ENCODE measurements at places on chromosomes 12 and 14.
A peak's percentile ranks its signal among the peaks of the same experiment; 100 is the strongest.

DNA sequence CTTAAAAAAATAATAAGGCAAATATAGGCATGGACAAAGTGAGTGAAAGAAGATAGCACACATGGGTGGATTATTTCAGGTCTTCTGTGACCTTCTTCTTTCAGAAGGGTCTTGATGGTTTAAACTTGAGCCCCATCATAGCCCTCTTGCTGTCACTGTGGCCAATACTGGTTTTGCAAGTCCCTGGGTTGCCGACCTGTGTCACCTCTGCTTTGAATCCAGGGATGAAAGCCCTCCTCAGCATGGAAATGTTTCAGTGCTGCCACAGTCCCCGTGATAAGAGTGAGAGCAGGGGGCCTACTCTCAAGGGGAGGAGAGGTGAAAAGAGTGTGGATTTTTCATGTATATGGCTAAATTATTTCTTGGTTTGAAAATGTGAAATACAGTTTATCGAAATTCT lies 30.2 kb upstream of the ATF1 start:
- no peak for DNase-seq

DNA sequence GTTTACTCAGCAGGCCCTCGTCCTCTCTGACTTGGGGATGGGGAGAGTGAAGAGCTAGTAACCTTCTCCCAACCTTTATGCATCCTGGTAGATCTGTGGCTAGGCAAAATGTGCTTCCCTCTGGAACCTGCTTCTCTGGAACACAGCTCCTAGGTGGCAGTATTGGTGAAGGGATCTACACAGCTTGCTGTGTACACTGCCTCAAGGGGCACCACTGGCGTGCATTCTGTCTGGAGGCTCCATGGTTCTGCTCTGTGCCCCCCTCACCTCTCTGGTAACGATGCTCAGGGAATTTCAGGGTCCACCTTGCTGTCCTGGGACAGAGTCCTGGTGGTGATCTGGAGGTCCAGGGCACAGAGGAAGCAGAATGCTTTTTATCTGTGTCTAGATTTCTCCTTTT lies 43.5 kb upstream of the KCNA5 start:
- DNase-seq, result no peak

- DNase-seq, result peak; percentile 93
Measured at GRCh38 chr14:75283162-75283832, 4.7 kb downstream of the FOS start.

DNA sequence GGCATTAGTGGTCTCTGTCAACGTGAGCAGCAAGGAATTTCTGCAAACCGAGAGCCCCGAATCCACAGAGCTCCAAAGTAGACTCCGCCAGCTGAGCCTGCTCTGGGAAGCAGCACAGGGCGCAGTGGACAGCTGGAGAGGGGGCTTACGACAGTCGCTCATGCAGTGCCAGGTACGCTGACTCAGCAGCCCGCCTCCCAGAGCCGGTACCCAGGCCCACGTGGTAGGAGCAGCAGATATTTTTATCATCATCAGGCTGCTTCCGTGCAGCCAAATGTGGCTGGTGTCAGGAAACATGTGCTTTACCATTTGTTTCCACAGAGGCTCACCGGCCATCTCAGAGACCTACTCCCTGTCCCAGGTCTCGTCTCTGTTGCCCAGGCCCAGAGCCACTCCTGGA lies 73.7 kb downstream of the ESR2 start:
- no peak for DNase-seq

- no peak for DNase-seq
Measured at GRCh38 chr14:23296012-23296777, 6.5 kb downstream of the PPP1R3E start.

GRCh38 chr14:103739793-103740501 lies 24.3 kb downstream of the ZFYVE21 start:
- DNase-seq, result no peak

DNA sequence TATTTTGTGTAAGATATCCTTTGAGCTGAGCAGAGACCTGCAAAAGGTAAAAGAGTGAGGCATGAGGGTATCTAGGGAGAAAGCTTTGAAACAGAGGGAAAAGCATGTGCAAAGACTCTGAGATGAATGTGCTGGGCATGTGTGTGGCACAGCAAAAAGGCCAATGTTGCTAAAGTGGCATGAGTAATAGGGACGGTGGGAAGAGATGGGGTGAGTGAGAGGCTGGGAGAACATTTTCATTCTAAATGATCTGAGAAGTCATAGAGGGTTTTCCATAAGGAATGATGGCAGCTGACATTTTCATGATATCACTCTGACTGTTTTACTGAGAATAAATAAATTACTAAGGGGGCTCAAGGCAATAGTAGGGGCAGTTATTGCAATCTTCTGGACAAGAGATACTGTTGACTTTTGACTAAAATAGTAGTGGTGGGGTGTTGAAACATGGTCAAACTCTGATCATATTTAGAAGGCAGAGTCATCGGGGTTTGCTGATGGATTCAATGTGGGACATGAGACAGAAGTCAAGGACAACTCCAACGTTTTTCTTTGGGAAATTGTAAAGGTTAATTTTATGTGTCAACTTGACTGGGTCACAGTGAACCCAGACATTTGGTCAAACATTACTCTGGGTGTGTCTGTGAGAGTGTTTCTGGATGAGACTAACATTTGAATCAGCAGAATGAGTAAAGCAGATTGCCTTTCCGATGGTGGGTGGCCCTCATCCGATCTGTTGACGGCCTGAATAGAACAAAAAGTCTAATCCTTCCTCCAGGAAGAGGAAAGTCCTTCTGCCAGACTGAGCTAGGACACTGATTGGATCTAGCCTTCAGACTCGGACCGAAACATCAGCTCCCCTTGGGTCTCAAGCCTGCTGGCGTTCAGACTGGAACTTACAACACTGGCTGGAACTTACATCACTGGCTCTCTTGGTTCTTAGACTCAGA lies 193.9 kb upstream of the PLXNC1 start:
- peak; percentile 9 for DNase-seq

- peak; percentile 18 for DNase-seq
Measured at GRCh38 chr14:73924337-73924736, 25.6 kb downstream of the FAM161B start.

- no peak for DNase-seq
Measured at GRCh38 chr12:125773033-125773640, 707.9 kb downstream of the AACS start.

GRCh38 chr14:44897845-44898151 lies 63.9 kb downstream of the KLHL28 start:
- DNase-seq, result peak; percentile 47

DNA sequence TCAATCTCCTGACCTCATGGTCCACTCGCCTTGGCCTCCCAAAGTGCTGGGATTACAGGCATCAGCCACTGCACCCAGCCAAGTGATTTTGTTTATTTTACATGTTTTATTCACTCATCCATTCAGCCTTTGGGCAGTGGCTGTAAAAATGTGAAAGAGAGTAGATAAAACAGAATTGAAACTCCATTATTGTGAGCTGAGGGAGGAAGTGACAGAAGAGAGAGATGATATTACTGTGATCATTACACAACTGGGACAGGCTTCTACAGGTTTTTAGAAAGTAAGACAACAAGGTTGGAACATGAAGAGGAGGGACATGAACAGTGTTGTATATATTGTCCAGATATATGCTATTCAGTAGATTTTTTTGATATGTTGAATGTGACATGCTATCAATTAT lies 25.0 kb downstream of the CREBL2 start:
- no peak for DNase-seq

DNA sequence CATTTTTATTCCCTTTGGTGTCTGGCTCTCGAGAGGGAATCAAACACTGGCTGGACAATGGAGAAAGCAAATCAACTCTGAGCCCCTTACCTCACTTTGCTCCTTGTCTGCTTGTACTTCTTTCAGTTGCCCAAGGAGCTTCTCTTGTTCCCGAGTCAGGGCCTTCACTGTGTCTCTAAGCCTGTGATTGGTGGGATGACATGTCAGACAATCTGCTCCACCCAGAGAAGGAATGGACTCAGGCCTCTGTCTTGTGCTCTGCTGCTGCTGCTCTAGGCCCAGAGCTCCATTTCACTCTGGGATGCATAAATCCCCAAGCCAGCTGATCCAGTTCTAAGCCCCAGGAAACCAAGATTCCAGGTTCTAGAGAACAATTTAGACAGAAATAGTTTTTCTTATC lies 7.6 kb downstream of the CALCOCO1 start:
- DNase-seq, result no peak

DNA sequence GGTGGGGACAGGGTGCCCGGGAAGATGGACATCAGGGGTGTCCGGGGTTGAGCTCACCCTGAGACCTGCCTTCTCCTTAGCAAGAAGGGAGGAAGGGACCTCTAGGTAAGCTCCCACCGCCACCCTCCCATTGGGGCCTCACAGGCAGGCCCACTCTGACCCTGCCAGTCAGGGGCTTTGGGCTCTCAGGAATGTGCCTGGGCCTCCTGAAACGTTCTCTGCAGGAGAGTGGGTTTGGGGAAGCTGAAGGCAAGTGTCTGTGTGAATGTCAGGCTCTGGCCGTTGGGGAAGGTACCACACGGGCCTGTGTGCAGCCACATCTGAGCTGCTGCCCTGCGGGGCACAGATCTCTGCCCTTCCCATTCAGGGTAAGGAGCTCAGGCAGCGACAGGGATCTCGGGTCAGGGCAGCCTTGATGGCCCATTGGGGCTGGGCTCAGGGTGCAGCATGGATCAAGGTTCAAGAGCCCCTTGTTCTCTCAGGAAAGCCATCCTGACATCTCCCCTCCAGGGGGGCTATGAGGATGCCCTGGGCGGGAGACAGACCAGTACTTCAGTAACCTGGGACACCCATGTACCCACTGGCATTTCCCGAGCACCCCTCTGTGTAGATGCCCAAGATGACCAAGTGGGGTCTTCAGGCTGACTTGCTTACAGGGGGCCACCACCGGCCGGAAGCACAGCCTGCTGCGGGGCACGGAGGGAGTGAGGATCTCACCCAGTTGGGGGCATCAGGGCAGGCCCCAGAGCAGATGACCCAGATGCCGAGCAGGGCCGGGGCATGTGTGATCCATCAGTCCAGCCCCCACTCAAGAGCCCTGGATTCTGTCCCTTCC lies 29.7 kb downstream of the FAM222A start:
- no peak for DNase-seq

DNA sequence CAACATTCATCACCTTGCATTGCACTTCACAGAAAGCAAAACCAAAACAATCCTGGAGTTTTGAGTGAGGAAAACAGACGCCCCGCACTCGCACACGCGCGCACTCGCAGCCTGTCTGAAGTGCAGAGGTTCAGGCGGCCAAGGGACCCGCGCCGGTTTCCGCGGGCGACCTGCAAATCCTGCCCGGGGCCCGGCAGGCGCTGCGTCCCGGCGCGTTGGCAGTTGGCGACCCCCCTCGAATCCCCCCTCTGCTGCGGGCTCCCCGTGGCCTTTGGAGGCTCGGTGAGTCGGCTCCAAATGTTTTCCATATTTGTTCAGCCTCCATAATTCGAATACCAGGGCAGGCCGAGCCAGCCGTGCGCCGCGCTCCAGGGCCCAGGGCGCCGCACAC lies at the start of gene SSPN:
SSPN (plus strand) TSS at position 324 of the 391 bp plus-strand sequence. CDS start 100 bp downstream, outside the sequence.
- DNase-seq, result peak; percentile 54

Data from fibroblast of villous mesenchyme (primary cell).